ENCODE measurements at places on chromosomes 1 and 21. TPM values are rescaled to one million over a fixed set of nuclear protein-coding genes. Genes with fewer than 3 reads are reported as not detected.

DNA sequence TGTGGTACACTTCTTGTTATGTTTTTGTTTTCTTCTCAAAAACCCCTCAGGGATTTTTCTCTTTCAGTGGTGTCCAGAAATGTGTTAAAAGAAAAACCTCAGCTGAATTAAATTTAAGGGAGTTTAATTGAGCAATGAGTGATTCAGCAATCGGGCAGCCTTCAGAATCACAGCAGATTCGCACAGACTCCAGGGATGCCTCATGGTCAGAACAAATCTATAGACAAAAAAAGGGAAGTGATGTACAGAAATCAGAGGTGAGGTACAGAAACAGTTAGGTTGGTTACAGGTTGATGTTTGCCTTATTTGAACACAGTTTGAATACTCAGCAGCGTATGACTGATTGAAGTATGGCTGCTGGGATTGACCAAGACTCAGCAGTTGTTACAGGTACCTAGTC lies 86.2 kb downstream of the TLR5 start:
- no peak for DNase-seq

GRCh38 chr21:45639206-45640000 lies 4.1 kb upstream of the PCBP3 start:
- DNase-seq: peak; percentile 78

GRCh38 chr1:93450321-93450720 lies 2.4 kb downstream of the FNBP1L start:
- no peak for DNase-seq

Gene GSTM3
- 84.9 TPM for polyA plus RNA-seq

Gene PLA2G2C
- polyA plus RNA-seq: not detected

Gene RPE65
- polyA plus RNA-seq: 0.02 TPM

Gene LIN28A
- polyA plus RNA-seq: not detected

Data from SK-N-SH (cell line).